K562 (cell line): ENCODE measurements at places on chromosomes 2 and 18. TPM values are rescaled to one million over a fixed set of nuclear protein-coding genes. Genes with fewer than 3 reads are reported as not detected.
A peak's percentile ranks its signal among the peaks of the same experiment; 100 is the strongest.

Gene SETBP1
- 0.13 and 0.18 TPM in 2 replicates for total RNA-seq

- DNase-seq: no peak
Measured at GRCh38 chr2:143633419-143633818, 504.2 kb downstream of the ARHGAP15 start.

Gene CNTNAP5
- not detected in 2 replicates for total RNA-seq

- no peak for DNase-seq
Measured at GRCh38 chr2:183063083-183063482, 15.5 kb upstream of the DUSP19 start.

Gene SLC9A4
- total RNA-seq: 0.04 and 0.07 TPM in 2 replicates

Gene KLHL41
- total RNA-seq: 0.09 TPM in 1 of 2 replicates, not detected in the other

DNA sequence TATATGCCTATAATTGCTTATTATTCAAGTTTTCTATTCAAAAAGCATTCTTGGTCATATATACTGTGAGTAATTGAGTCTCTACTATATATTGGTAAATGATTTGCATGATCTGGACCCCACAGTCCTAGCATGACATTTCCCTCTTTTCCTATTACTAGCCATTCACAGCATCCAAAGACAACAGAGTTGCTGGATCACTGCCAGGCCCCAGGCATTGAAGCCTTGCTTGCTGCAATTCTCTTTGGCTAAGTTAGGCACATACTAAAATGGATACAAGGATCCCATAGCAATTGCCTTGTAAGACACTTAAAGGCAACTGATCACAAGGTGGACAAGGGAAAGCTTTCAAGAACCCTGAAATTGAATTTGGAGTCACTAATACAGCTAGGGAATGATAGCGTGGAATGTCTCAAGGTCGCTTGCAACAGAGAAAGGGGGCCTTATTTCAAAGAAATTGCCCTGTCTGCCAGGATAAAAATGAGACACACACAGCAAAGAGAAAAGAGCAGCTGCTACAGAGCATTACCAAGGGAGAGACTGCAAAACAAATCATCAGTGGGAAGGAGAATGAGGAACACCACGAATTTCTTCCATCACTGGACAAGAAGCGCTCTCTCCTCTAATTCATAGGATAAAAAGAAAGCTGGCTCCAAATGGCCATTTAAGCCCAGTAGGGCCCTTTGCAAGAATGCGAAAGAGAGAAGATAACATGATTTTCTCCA lies 77.1 kb upstream of the EPHA4 start:
- DNase-seq: no peak

Gene NFU1
- 41.2 and 46.1 TPM in 2 replicates for total RNA-seq

DNA sequence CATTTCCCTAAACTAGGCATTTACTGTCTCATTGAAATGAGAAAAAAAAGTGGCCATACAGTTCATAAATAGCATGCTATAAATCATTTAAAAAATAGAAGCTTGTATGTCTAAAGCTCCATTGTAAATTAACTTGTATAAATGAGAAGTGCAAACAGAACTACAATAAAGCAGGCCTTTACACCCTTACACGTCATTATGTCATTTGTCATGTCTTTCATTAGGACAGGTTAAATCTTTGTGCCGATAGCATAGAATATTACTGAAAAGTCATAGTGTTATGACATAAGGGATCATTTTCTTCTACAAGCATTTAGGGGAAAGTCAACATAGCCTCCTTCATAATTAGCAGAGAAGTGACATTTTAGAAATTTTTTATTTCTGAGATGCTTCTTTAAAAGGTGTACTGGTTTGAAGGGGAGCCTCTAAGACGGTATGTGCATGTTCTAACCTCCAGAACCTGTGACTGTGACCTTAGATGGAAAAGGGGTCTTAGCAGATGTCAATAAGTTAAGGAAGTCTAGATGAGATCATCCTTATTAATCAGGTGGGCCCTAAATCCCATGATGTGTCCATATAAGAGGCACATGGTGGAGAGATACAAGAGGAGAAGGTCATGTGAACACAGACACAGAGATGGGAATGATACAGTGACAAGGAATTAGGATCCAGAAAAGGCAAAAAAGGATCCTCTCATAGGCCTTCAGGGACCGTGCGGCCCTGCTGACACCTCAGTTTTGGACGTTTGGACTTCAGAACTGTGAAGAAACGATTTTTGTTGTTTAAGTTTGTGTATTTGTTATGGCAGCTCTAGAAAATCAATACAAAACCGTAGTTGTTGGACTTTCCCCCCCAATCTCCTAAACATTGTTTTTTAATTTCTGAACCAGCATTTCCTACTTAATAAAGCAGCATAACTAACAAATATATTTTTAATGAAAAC lies 863.7 kb downstream of the MBD2 start:
- DNase-seq: no peak

Gene RUFY4
- total RNA-seq: not detected in 2 replicates

GRCh38 chr2:176780348-176780747 lies 432.2 kb upstream of the HNRNPA3 start:
- no peak for DNase-seq

- no peak for DNase-seq
Measured at GRCh38 chr2:203492965-203493364, 42.1 kb downstream of the RAPH1 start.

- DNase-seq: no peak
Measured at GRCh38 chr2:108377401-108377800, 353 bp upstream of the SULT1C4 start.

DNA sequence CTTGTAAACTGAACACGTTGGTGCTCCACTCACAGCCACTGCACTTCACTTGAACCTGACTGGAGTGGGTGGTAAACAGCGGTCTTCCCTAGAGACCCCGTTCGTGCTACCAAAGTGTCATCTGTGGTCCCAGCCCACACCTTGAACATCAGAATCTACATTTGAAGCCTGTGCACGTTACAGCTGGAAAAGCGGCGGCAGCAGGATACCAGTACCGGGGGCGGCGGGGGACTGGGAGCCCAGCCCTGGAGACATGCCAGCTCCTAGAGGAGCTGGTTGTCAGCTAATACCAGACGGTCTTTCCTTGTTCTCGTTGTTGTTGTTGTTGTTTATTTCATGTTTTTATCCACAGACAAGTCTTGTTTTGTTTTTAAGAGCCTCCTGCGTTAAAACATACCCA lies 156.7 kb downstream of the WDSUB1 start:
- DNase-seq: no peak

- no peak for DNase-seq
Measured at GRCh38 chr2:78681386-78681785, 344.1 kb upstream of the REG3G start.

DNA sequence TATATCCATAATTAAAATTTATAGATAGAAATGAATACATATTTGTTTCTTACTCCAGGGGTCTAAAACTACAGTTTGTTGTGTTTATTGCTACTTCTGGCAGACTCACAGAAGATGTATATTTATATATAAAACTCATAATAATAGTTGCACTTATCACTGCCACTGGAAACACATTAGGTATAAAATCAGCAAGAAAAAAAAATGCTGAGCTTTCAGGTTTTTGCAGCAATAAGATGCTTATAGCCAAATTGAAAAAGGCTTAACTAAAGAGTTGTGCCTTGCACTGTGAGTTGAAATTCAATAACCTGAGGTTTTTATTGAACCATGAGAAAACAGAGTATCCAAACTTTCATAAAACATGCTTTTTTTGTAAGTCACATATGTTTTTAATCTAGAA lies 623.9 kb upstream of the CRIM1 start:
- DNase-seq: no peak

GRCh38 chr2:115596659-115597375 lies 1154.4 kb downstream of the DPP10 start:
- no peak for DNase-seq

DNA sequence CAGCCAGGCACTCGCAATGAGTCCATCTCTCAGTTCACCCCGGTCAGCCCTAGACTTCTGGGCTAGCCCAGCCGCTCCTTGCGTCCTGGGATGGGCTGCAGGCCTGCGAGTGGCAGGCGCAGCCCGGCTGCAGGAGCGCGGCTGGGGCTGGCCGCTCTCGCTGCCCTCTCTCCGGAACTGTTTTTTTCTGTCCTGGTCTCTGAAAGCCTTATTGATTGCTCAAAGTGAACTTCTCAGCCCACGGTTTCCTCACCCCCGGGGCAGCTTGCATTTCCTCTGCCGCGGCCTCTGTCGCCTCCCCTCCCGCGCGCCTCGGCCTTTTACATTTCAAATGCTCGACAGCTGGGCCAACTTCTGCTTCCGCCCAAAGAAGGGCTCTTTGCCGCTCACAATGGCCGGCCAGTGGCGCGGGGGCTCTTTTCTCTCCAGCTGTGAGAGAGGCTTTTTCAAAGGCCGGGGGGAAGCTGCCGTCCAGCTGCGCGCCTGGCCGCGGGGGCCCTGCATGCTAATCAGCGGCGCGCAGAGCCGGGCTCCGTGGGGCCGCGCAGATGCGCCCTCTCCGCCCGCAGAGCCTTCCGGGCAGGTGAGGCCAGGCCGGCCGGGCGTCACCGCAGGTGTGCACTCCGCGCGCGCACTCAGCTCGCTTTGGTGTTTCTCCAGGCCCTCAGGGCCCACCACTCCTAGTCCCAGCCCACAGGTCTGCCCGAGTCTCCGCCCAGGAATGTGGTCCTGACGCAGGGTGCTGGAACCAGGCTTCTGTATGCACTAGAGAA lies 513.8 kb downstream of the RNF144A start:
- DNase-seq: no peak

Gene CRYGD
- not detected in 2 replicates for total RNA-seq

GRCh38 chr2:39266916-39267434 lies 23.2 kb upstream of the CDKL4 start:
- no peak for DNase-seq

- DNase-seq: no peak
Measured at GRCh38 chr2:211351987-211352386, 795.6 kb downstream of the CPS1 start.

- peak; percentile 83 for DNase-seq
Measured at GRCh38 chr2:65366595-65367125, 65.7 kb downstream of the SPRED2 start.

Gene NEU2
- total RNA-seq: not detected in 2 replicates

- no peak for DNase-seq
Measured at GRCh38 chr2:227488045-227488444, 16.1 kb downstream of the AGFG1 start.

DNA sequence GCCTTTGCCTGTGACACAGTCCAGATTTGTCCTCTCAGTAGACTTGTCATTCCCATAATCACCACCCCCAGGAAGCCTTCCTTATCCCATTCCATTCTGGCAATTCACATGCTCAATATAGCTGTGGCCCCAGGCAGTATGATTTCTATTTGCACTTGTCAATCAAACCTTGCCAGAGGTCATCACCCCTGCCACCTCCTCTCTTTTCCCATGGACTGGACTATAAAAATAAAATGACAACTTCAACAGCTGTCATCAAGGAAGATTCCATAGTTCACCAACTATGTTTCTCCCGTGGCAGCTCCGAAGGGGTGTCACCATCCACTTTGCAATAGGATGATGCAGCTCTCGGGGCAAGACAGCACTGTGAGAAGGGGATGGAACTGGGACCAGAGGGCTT lies 255.7 kb downstream of the CELF4 start:
- no peak for DNase-seq

Gene NEU4
- total RNA-seq: 0.38 and 0.40 TPM in 2 replicates
